ENCODE measurements at places on chromosomes 1 and 21.
A peak's percentile ranks its signal among the peaks of the same experiment; 100 is the strongest.

- DNase-seq, result no peak
Observed at GRCh38 chr1:181768211-181768929, 285.1 kb downstream of the CACNA1E start.

DNA sequence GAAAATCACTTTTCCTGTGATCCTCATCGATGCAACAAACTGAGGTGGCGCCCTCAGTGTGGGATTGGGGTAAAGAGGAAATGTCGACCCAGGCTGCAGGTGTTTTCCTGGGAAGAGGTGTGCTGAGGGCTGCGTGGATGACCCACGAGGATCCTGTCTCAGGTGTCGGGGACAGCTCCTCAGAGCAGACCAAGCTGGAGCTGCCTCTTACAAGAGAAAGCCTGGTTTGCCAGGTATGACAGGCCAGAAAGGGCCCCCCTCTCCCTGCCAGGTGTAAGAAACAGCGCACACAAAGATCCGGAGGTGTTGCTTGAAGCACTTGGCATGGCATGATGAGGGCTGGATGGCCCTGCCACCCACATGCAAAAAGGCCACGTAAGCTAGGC is 12.6 kb downstream of the FHAD1 start:
- no peak for DNase-seq

DNA sequence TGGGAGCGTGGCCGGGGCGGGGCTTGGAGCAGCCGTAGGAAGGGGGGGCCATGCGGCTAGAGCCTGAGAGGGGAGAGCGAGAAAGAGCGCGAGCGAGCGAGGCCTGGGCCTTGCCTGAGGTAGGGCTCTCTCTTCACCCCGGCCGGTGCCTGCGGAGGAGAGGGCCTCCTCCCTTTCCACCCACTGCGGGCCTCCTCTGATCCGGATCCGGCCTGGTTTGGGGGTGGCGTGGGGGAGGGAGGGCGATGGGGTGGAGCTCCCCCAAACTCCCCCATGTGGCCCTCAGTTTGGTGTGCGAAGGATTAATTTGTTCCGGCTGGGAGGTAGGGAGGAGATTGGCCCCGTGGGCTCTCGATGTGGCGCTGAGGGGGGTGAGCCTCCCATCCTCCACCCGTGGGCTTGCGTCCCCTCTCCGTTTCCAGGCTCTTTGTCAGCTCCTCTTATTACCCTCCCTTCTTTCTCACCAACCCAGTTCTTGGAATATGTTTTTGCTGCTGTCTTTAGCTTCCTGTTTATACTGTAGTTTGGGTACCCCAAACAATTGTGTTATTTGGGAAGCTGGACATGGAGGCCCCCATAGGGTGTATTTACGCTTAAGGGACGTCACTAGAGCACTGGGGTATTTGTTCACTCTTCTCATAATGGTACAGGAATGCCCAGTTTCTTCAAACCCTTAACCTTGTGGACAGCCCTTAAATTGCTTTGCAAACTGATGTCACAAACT is 685 bp downstream of the UBAP2L start:
- peak; percentile 85 for DNase-seq

GRCh38 chr1:221810406-221810805 is 68.5 kb upstream of the DUSP10 start:
- DNase-seq, result no peak

DNA sequence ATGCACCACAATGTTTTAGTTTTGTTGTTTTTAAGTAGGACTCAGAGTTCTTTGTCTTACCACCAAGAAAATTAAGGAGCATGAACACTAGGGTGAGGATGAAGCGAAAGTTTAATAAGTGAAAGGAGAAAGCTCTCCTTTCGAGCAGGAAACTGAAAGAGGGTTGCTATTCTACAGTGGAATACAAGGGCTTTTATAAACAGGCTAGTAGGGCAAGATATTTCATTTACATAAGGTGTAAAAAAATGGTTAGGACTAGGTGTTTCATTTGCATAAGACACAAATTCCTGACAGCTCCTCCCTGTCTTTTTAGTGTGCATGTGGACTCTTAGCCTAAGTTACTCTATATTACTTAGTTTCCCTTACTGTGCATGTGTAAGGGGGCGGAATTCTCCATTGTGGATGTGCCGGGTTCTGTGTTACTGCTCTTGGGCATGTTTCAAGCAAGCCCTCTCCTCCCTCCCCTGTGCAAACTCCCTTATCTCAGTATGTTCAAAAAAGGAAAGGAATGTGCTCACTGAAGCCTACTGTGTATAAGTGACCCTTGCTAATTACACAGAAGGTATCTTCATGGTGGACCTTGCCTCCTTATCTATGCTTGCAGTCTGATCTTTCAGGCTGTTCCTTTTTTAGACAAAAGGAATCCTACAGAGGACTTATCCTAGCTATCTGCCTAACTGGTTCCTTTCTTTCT is 7.3 kb downstream of the TSHB start:
- no peak for DNase-seq

- DNase-seq, result no peak
Observed at GRCh38 chr1:51497340-51497739, 21.7 kb downstream of the EPS15 start.

GRCh38 chr21:46056450-46056903 is 41.4 kb upstream of the COL6A2 start:
- DNase-seq, result no peak

- DNase-seq, result peak; percentile 74
Observed at GRCh38 chr1:117512728-117513321, 93.0 kb upstream of the TENT5C start.

DNA sequence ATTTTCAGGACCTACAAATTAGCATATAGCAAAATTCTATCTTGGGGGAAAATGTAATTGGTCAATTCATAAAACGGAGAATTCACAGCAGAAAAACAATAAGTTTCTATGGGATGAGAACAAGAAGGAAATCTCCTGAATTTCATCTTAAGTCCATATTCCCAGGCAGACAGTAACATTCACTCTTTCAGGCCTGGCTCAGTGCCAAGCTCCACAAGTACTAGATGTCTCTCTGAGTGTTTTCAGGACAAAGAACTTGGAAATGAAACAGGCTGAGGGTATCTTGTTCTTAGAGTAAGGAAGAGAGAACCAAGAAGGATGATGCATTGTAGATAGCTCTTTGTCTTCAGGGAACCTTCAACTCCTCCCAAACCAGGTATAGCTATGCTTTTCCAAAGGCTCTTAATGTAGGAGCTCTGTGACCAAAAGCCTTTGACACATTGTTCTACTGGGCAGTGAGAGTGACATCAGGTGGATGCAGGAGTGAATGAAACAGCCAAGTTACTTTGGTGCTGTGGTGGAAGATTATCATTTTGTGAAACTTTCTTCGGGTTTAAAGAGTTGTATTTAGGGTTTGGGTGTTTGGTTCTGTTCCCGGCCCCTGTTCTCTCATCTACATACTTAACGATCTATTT is 298.3 kb downstream of the GPATCH2 start:
- no peak for DNase-seq

DNA sequence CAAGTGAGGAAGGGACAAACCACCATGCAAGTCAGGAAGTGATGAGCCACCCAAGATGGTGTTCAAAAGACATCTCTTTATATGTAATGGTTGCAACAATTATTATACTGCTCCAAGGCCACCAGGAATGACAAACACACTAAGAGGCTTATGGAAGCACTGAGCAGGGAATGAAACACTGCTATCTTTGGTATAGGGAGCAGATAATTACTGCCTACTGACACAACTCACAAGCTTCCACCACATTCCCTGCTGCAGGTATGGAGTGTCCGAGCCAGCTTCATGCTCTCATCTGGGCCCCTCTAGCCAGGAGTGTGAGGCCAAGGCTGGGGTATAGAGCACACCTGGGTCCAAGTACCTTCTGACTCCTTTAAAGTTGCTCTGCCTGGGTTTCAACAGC is 371.4 kb downstream of the HHAT start:
- DNase-seq, result no peak

DNA sequence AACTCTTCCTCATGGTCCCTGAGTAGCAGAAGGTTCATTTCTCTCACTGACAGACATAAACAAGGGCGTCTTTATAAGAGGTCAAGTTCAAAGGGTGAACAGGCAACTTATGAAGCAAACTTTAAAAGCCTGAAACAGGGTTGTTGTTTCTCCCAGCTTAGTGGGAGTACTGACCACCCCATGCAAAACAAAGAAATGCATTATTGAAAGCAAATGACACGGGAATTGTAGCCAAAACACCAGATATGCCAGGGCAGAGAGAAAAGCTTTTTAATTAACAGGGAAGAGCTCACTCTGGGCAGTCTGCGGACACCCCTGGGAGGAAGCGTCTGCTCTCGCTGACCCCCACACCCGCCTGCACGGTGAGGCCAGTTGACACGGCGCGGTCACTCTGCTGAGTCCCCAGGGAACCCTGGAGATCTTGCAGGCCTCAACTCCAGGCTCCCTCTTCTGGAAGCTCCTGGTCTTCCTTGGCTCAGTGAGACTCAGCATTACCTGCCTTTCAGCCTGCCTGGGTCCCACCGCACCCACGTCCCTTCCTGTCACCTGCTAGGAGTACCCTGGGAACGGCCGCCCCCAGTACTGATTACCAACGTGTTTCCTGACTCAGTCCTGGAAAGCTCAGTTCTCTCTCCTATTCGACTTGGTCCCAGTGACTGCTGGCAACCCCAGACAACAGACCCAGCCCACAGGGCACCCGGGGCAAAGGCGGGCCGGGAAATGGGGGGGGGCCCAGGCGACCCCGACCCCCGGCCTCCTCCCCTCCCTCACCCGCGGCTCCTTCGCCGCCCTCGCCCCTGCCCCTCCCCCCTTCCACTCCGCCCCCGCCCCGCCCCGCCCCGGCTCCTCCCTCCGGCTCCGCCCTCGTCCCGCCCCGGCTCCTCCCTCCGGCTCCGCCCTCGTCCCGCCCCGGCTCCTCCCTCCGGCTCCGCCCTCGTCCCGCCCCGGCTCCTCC is 972 bp downstream of the CFAP410 start:
- peak; percentile 50 for DNase-seq

DNA sequence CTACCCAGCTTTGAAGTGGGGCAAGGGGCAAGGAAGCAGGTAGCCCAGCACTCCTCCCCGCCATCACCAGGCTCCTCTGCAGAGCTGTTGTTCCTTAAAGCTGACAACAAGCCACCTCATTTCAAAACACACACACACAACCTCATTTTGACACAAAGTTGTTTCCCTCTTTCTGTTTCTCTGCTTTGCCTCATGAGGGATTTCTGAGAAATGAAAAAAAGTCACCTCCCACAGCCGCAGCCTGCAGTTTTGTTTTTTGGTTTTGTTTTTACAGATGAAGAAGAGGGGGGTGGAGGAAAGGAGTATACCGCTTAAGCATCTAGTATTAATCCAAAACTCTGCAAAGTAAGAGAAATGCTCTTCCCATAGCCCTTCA is 12.1 kb downstream of the MCL1 start:
- DNase-seq, result no peak

DNA sequence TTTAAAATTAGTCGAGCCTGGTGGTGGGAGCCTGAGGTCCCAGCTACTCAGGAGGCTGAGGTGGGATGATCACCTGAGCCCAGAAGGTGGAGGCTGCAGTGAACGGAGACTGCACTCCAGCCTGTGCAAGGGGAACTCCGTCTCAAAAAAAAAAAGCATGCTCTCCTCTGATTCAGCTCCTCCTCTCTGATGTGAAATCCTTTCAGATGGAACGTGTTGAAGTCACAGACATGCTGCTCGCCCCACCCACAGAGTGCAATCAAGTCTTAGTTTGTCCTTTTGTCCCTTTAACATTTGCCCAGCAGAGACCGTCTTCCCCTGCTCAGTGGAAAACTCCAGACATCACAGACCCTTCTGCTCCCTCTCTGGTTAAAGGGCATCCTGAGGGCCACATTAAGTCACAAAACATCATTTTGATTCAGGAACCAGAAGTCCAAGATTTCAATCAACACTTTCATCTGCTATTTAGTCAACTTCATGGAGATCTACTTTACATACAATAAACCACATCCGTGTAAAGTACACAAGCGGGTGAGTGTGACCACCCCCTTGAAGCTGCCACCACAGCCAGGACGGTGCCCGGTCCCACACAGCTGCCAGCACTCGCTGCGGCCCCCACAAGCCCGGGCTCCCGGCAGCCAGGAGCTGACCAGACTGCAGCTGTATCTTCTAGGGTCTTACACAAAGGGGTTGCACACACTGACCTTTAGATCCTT is 18.9 kb upstream of the RNF223 start:
- no peak for DNase-seq

DNA sequence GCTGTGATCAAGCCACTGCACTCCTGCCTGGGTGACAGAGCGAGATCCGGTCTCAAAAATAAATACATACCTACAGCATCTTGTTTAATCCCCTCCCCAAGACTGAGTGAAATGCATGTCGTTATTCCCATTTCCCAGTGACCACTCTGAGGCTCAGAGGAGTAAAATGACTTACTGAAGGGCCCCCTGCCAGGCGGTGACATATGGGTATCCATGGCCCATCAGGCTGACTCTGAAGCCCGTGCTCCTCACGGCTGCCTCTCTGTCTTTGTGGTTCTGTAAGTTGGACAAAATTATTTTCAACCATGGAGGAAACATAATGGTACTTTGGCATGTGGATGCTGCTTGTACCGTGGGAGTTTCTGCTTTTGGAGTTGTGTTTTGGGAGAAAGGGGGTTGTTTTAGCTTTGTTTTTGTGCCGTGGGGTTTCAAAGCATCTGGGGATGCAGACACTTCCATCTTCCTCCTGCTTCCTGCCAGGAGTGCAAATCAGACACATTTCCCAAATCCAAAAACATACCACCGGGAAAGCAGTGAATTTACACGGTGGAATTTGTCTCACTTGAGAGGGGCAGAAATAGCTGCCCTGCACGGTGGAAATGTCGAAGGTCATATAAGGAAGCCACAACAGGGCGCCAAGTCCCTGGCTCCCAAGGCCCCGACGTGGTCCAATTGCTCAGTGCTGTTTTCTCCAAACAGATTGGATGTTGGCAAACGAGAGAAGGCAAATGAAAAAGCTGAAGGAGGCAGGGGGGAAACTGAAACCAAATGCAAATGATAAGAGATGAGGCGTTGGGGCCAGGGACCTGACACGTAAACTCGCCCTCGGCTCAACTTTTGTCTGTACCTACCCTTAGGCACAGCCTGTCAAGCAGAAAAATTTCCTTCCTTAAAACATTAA is 17.1 kb upstream of the PINK1 start:
- peak; percentile 50 for DNase-seq

GRCh38 chr21:19807201-19807600 is 1191.0 kb upstream of the NCAM2 start:
- DNase-seq, result no peak
